ENCODE measurements at places on chromosomes 11 and 22.

GRCh38 chr11:78465169-78465942 lies 47.7 kb upstream of the GAB2 start:
- DNase-seq, result no peak

GRCh38 chr11:17383461-17383860 lies 5.0 kb downstream of the KCNJ11 start:
- no peak for DNase-seq

DNA sequence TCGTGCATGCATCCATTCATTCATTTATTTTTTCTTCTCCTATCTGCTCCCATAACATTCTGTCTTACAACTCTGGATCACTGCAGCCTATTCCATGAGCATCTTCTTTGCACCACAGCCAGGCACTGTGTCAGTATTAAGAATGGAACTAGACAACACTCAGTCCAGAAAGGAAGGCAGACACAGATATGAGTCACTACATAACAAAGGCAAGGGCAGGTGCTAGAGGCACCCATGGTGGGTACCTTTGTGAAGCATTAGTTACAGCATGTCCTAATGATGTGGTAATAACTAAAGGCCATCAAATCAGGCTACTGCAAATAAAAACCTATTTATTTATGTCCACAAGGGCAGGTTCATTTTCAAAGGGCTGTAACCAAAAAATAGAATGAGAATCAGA lies 28.1 kb downstream of the TENM4 start:
- no peak for DNase-seq

DNA sequence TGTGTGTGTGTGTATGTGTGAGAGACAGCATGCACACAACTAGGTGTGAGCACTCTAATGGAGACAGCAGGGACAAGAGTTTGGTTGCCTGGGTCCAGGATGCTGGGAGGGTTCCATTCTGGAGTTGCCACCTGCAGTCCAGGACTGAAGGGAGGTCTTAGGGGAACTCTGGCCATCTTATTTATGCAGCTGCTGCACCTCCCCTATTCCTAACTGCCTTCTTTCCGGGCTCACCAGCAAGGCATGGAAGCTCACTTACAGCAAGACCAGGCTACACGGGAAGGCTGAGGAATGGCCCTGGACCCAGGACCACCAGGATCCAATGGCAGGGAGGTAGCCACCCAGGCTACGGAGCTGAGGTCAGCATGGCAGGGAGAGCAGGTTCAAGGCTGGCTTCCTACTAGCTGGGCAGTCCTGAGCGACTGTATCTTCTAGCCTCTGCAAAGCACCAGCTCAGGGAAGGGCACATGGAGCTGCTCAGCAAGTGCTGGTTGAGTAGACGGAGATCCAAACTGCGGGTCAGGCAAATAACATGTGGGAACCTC lies 42.2 kb upstream of the B3GAT1 start:
- DNase-seq, result no peak

DNA sequence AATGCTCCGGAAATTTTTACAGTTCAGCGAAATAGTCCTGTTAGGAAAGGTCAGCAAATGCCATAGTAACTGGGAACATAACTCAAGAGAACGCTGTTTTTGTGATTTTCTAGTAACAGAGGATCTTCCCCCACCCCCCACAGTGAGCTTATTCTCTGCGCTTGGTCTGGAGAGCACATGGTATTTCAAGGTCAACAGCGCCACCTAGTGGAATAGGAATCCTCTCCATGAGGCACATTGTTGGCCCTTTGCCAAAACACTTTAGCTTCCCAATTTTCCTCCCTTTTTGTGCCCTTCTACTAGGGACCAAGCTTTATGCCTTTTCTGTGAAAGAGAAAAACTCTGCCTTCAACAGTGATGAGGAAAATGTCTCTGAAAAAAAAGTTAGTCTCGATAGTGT lies 13.2 kb upstream of the OR4C12 start:
- DNase-seq, result no peak

GRCh38 chr22:26021516-26021915 lies 147.7 kb upstream of the SEZ6L start:
- no peak for DNase-seq

All from neuronal stem cell (in vitro differentiated cells).